Activated CD8-positive, alpha-beta memory T cell treated with anti-CD3 and anti-CD28 coated beads for 24 hours (primary cell): ENCODE measurements at places on chromosomes 6 and 20.
A peak's percentile ranks its signal among the peaks of the same experiment; 100 is the strongest.

GRCh38 chr6:96621983-96622382 is 59.1 kb downstream of the FHL5 start:
- DNase-seq: no peak

DNA sequence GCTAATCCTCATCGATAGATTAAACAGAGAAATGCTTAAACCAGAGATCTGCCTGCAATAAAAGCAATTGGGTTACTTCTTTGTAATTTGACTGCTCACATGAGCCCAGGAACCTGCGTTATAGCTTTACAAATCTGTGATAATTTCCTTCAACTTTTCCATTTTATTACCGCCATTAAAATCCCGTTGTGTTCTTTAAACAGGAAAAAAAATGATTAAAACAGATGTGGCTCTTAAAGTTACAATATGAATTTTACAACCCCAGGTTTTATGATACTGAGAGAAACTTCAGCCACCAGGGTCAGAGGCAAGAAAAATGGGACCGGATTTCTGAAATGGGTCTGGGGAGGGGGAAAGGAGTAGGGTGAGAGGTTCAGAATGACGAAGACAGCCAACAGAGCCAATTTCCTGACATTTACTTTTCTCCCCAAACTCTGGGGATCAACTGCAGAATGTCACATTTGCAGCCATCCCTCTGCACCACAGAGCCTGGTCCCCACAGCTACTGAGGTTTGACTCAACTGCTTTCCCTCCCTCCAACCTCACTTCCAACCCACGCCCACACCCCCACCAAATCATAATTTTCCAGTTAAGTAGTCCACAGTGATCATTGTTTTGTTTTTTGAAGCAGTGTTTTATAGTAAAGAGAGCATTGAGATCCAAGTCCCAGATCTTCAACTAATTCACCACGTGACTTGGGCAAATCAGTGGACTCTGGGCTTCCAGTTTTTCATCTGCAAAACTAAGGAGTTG is 77.6 kb upstream of the EYA2 start:
- DNase-seq: no peak

DNA sequence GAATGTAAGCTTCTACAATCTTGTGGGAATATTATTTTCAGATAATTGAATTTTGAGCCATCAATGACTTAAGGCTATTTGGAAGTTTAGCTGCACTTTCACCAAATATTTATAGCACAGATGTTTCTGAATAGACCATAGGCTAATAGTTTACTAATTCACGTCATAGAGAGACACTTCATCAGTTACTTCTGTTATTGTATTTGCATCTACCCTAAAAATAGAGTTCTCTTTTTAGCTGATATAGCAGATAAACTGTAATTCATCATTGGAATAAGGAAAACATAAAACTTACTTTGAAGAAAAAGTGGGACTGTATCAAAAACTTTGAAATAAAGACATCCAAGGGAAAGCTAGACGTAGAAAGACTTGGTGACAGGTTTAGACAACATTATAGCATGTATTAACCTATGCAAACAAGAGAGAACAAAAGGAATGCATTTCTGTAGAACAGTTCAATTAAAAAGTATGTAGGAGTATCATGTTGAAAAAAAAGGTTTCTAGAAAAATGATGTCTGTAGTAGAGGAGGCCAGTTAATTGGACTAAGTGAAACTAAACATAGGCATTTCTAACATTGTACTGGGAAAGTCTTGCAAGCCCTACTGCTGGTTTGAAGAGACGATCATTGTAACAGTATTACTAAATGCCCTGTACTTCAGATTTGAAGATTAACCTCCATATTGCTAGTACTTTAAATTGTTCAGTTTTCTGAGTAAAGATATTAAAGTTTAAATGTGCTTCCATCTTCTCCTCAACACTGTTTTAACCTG is 123.3 kb downstream of the ZFAND3 start:
- DNase-seq: no peak

- DNase-seq: no peak
Observed at GRCh38 chr6:33207552-33208090, 679 bp upstream of the RING1 start.

GRCh38 chr6:410555-411395 is 19.2 kb downstream of the IRF4 start:
- no peak for DNase-seq

- DNase-seq: no peak
Observed at GRCh38 chr6:6368684-6369052, 48.2 kb upstream of the F13A1 start.

DNA sequence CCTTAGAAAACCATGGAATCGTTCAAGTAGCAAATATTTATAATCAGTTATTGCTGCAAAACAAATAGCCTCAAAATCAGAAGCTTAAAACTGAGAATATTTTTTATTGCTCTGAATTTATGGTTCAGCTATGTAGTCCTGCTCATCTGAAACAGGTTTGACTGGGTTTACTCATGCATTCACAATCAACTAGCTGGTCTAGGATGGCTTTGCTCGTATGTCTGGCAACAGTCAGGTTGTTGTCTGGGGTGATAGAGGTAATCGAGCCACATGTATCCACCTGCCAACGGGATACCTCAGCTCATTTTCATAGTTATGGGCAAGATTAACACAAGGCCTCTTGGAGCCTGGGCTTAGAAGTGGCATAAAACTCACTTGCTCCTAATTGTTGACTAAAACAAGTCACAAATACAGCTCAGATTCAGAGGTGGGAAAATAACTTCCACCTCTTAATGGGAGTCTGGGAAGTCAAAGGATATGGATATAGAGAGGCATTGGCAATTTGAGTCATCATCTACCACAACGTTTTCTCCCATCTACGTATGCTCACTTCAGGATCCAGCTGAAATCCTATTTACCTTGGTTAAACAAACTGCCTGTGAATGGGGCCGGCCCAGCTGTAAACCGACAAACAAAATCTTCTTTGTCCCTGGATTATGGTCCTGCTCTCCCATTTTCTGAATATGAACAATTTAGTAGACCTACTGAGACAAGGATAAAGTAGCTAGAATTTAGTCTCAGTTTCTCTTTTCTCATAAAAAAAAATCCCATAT is 54.5 kb upstream of the TENT5A start:
- no peak for DNase-seq

- DNase-seq: no peak
Observed at GRCh38 chr6:155265843-155266535, 2.2 kb downstream of the CLDN20 start.

GRCh38 chr6:122025104-122025503 is 374.3 kb upstream of the HSF2 start:
- DNase-seq: no peak

DNA sequence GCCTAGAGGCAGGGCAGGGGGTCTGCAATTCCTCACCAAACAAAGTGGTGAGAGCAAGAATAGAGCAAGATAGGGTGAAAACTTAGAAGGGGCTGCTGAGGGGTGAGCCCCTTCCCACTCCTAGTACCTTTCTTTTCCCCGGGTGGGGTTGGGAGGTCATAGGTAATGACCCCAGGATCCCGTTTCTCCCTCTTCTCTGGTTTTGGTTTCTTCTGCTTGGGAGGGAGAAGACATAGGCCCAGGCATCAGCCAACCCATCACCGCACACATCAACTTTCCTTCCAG is 3.5 kb downstream of the VARS1 start:
- DNase-seq: no peak

DNA sequence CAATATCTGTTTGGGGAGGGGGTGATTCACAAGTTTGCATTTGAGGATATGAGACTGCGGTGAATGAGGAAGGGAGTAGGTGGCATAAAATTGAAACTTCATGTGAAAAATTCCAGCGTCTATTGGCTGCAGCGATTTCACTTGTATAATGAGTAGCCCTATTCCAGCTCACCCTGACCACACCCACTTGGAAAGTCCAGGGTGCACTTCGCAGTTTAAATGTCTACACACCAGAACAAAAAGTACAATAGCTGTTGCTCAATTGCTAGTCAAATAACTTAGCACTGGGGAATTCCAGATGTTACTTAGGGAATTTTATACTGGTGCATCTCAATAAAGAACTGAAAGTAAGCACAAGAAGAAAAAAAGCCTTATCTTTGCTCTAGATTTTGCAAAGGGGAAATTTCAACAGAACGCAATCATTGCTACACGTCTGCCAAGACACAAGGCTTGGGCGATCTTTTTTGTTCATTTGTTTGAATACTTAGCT is 6.3 kb downstream of the TNFAIP3 start:
- peak; percentile 82 for DNase-seq

GRCh38 chr20:18567739-18568091 is 483 bp downstream of the SMIM26 start:
- no peak for DNase-seq

DNA sequence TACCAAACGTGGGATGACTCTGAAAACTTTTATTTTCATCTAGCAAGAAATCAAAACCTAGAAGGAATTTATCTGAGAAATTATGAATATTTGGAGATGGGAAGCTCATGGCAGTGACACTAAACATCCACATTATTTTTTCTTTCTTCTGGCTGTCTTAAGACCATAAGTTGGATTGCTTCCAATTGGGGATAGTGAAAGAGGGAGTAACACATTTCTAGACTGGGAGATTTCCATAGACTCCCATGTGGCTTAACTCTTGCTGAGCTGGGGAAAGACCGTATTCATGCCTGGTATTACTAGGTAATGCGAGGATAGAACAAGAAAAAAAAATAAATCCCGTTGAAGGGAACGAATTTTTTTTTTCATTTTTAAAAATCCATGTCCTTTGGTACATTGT is 120.0 kb downstream of the UTRN start:
- DNase-seq: no peak

- DNase-seq: no peak
Observed at GRCh38 chr6:63637865-63638445, 2.4 kb downstream of the PHF3 start.

DNA sequence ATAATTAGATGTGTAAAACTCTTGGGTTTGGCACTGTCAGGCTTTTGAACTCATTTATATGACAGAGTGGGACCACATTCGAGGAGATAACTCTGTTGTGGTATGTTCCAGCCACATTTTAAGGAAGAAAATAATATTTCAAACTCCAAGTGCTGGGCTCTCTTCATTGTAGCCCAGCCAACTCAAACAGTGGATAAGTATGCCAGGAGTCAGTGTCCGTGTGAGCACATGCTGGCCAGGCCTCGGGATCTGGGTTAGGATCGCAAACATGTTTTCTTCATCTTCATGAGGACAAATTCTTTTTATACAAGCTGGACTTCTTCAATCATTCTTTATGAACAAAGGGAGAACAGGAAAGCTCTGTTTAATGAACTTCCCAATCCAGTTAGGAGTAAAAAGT is 497.5 kb downstream of the MAFB start:
- DNase-seq: no peak

DNA sequence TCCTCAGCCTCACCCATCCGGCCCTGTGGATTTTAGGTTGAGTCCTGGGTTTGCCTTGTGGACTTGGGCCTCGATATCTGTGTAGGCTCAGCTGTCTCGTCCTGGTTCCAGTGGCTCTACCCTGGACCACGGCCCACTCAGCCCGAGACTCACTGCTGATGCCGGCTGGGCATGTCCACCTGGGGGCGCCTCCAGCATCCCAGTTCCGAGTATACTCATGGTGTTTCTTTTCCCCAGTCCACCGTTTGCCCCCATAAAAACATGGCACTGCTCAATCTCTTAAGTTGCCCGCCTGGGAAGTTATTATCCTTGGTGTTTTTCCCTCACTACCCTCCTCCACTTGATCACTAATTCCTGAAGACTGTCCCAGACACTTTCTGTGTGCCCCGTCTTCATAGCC is 99.1 kb downstream of the ARID1B start:
- no peak for DNase-seq

DNA sequence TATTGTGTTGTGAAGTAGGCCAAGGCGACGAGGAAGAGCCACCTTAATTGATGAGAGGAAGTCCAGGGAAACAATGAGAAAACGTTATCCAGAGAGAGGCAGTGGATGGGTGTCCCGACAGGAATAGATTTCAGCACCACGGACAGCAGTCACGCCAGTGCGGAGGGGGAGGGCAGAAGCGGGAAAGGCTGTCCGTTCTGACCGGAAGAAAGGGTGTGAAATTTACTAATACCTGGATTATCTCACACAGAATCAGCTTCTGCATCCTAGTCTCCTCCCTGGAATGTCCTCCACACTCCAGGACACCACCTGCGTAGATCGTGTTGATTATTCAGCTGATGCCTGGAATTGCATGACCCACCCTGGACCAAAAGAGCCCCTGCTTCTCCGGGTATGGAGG is 7.4 kb upstream of the BPIFA3 start:
- DNase-seq: peak; percentile 63

- no peak for DNase-seq
Observed at GRCh38 chr6:15819226-15819625, 156.4 kb upstream of the DTNBP1 start.

DNA sequence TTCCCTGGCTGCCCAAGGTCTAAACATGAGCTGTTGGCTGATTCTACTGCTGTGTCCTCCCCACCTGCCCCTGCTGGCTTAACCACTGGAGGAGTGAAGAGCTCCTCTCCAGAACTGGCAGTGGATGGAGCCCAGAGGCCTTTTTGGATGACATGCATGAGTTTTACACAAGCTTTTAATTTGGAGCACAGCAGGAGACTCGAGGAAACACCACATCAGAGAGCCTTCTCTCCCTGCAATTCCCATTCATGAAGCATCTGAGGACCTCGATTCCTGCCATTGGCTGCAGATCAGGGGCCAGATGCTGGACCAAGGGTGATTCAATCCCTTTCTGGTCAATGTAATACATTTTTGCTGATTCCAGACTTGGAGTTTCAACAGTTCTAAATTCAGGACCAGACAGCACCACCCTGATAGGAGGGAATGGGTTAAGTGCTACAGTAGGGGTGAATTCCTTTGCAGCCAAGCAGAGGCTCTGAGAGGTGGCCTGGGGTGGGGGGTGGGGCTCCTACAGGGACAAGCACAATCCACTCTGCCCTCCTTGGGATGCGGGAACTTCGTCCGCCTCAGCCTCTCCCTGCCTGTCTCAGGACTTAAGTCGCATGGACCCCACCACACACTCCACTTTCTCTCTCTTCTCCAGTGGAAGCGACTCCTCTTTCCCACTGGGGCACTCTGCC is 599 bp upstream of the PSORS1C1 start:
- no peak for DNase-seq

GRCh38 chr20:11716239-11716944 is 201.3 kb upstream of the BTBD3 start:
- DNase-seq: no peak
